ENCODE measurements at places on chromosomes 11 and 22.

DNA sequence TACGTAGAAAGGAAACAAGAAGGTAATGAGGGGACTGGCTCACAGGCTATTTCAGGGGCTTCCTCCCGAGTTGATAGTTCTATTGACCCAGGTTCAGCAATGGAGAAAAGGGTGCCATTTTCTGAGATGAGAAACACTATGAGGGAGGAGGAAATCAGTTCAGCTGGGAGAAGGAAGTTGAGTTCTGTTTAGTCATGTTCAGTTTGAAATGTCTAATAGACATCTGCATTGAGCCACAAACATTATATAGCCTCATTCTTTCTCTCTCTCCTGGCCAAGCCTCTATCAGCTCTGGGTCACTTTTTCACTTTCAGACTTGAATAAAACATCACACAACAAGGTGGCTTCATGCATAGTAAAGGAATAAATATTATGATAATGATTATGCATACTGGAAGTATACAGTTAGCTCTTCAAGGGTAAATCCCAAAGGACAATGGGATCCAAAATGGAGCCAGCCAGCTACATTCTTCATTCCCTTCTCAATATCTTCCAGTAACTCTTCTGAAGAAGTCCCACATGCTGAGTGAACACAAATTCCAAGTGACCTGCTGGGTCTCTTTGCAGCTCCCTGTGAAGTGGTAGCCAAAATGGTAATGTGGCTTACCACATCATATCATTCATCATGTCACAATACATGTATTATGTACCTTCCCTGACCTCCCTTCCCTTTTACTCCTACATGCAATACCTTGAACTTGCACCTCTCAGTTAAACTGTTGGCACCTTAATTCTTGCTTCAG lies 80.9 kb upstream of the CD44 start:
- no peak for DNase-seq

DNA sequence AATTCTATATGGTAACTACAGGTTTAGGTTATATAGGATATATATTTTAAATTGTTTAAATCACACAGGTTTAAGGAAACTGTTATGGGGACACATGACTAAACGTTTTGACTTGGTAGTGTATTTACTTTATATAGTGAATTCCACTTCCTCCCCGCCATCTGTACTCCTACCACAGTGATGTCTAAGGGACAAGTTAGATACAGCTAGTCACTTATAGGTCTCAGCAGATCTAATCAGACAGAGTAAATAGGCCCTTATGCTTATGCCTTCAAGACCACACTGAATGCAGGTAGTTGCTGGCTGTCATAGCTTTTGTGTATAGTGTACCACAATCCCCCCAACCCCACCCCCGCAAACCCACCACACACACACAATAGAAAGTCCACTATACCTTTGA lies 8.2 kb downstream of the SESN3 start:
- no peak for DNase-seq

GRCh38 chr22:46676881-46677280 lies 56.7 kb downstream of the GRAMD4 start:
- no peak for DNase-seq

DNA sequence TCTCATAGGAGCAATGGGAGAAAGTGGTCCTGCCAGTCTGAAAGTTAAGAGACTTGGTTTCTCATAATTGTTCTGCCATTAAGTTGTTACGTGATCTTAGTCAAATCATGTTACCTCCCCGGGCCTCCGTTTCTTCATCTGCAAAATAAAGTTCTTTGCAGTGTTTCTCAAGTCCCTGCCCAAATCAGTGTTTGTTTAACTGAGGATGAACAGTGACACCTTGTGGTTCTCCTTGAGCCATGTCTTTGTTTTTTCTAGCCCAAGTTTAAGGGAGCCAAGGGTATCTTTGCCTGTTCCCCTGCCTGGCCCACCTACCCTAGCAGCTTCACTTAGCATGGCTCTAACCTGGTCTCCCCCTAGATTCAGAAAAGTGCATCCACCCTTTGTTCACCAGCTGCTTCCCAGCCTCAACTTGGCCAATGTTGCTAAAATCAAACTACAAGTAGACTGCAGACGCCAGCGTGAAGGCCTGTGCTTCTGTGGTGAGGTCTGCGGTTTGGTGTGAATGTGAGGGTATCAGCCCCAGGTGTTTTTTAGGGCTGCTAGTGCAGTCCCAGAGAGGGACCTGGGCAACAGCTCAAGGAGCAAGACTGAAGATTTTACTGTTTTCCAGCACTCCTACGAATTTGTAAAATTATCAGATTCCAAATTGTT lies 35.5 kb downstream of the FZD4 start:
- DNase-seq, result peak; percentile 12

Measured in CD4-positive, alpha-beta T cell treated with Interleukin-1 beta for 1 hour (primary cell).